ENCODE measurements at places on chromosomes 4 and X.
A peak's percentile ranks its signal among the peaks of the same experiment; 100 is the strongest.

DNA sequence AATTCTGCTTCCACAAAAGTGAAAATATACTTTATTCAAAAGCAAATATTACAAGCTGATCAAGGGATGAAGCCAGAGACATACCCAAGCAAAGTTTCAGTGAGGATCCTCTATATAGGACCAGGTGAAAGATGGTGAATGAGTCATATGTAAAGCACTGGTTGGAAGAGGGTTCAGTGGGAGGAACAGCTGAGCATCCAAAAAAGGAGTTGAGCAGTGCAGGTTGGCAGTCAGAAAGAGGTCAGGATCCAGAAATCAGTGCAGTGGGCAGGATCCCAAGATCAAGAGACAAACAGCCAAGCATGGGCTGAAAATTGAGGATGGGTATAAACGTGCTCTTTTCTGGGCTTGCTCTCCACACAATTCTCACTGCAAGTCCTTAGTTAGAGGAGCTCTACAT lies 30.3 kb downstream of the OTC start:
- no peak for DNase-seq

DNA sequence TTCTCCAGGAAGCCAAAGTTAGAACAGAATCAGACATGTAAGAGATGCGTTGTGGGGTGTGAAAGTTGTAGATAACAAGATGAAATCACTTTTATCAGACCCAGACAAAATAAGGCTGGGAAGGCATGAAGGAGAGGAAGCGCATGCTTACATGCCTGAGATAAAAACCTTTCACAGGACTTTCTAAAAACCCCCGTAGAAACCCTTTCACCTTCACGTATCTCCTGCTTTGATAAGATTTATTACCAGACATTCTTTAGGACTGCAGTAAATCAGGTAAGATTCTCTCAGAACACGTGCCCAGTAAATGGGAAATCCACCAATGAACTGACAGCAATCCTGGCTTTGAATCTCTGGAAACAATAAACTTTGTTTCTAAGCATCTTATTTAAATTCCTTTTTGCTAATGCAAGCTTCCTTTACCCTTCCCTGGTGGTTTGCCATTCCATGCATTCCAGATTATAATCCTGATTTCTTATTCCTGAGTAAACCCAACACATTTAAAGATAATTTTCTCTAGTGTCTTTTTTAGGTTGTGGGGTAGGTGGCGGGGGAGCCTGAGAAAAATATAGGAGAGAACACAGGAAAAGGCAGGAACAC lies 254.6 kb upstream of the LDB2 start:
- DNase-seq, result no peak

DNA sequence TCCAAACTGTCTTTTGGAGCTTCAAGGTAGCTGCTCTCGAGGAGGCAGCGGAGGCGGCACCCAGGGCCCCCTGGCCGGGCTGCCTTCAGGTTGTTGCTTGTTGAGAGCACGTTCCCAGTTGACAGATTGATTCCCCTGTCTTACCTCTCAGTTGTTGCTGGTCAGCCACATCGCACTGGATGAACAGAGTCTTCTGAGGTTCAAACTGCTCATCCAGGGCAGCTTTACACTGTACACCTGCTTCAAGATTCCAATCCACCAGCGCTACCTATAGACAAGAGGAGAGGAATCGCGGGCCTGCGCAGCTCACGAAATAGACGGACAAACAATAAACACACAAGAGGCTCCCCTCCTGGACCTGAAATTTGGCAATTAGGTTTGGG lies 497 bp downstream of the HPGD start:
- DNase-seq, result peak; percentile 50

DNA sequence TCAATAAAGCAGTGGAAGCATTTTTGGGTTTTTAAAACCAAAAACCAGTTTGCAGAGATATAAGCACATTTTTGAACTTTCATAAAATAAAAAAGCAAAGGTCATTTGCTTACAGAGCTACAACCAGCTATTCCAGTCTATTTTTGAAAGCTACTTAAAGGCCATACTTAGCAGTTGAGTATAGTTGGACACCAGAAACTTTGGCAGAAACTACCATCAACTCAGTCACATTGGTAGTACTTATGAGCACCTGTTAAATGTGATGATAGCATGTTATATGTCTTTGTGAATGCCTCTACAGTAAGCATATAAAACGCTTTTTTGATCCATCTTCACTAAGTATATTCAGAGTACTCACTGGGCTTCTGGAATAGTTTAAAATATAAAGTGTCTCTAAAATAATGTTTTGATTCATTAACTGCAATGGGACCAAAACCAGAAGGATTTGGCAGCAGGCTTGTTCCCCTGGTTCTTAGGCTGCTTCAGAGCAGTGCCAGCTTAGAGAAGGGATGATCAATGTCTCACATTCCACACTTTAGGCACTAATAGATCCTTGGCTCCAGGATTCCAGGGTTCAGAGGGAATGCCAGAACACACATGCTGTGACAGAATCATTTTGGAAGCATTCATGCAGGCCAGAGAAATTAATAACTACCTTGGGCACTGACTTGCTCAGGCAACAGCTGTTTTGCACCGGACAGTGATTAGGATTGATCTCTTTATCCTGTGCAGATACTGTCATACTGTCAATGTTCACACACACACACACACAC lies 103.9 kb downstream of the IQCM start:
- no peak for DNase-seq

DNA sequence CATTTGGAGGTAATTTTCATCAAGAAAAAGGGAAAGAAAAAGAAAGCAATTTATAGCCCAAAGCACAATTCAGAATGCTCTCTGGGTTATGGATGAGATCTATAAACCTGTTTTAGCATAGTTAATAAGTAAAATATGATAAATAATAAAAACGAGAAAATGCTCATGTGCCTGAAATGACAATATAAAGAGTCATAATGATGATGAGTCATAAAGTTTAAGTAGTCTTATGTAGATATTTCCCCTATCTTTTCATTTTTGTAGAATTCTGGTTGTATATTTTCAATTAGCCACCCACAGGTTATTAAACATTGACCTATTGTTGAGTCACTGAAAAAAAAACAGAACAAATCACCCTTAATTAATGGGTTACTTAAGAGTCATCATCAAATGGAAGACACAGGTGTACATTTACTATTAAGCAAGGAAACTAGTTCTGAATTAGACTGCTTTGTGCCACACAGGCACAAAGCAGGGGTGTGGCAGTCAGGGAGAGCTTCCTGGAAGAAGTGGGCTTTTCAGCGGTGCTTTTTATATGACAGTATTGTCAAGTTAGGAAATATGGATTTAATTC lies 29.3 kb downstream of the BEND4 start:
- DNase-seq, result no peak

DNA sequence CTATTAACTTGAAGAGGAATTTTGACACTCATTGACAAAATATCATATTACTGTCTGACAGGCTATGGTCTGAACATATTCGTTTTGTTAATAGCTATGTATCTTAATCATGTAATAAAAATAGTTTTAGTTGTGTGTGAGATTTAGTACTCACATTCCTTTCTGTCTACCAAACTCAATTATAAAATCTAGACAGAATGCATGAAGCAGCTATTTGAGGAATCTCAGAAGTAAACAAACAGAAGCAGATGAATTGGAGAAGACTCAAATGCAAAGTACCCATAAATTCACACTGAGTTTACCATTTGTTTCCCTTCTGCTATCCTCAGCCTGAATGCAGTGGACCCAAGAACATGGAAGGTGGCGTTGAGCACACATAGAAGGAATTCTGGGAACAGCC lies 841.6 kb upstream of the AADAT start:
- DNase-seq, result no peak

DNA sequence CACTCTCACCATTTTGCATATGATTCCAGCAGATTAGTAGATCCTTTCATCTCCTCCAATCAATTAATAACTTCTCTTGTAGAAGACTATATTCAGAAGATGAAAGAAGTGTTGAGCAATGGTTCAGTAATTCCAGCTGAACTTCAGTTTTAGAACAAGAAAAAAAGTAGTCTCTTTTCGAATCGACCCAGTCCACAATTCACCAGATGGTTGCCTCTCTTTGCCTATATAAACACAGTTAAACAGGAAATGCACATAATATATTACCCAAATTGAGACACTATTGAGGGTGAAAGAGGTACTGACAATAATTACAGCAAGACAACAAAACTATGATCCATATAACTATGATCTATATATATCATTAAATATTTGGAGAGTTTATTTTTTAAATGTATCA lies 16.8 kb upstream of the FAM241A start:
- no peak for DNase-seq

- DNase-seq, result no peak
Measured at GRCh38 chr4:52957220-52957686, 95.1 kb downstream of the RASL11B start.

- no peak for DNase-seq
Measured at GRCh38 chr4:137278431-137278830, 253.9 kb downstream of the PCDH18 start.

DNA sequence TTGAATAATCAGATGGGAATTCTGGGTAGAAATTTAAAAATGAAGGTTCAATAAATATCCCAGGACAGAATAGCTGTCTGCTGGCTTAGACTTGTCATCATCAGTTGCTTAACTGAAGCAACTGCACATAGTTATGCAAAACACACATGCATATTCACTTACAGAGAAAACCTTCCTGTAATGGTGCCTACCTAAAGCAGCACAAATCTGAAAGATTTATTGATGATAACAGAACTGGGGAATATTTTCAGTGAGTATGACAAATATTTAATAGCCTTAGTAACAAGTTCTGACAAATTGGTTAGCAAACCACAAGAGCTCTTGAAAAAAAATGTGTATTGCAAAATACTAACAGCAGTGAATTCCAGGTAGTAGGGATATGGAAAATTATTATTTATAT lies 606.8 kb upstream of the BOD1L1 start:
- DNase-seq, result peak; percentile 50

DNA sequence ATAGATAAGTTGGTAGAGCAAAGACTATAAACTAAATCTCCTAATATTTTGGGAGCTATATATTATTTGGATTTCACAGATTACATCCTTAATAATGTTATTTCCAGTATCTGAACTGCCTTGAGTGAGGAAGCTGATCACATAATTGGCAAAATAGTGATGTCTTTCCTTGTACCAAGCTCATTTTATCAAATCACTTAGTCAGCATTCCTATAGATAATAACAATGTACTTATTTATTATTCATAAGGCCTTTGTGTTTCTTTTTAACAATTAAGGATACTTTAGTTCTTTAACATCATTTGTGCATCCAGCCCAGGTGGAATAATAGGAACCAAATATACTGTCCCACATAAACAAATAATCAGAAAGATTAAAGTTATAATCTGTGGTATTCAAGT lies 1093.6 kb downstream of the PCDH18 start:
- no peak for DNase-seq

DNA sequence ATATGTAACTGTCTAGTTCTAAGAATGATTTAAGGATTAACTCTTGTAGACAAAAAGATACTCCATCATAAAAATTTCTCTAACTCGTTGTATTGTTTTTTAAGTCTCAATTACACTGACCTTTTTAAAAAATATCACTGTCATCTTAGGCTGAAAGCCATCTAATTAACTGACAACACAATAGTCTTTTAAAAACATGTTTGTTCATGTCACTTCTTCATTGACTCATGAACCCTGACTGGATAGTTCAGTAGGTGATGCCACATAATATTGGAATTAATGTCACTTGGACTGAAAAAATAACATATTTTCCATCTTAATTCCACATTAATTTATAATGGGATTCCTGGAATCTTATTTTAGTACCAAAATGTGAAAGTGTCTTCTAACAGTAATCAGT lies 179.3 kb downstream of the ADGRL3 start:
- DNase-seq, result peak; percentile 42

GRCh38 chr4:154029171-154029570 lies 240.3 kb upstream of the SFRP2 start:
- DNase-seq, result no peak

Measured in epithelial cell of esophagus (primary cell).